Vagina (tissue), 2 donors: ENCODE measurements at places on chromosomes 3 and 15.
A peak's percentile ranks its signal among the peaks of the same experiment; 100 is the strongest.

DNA sequence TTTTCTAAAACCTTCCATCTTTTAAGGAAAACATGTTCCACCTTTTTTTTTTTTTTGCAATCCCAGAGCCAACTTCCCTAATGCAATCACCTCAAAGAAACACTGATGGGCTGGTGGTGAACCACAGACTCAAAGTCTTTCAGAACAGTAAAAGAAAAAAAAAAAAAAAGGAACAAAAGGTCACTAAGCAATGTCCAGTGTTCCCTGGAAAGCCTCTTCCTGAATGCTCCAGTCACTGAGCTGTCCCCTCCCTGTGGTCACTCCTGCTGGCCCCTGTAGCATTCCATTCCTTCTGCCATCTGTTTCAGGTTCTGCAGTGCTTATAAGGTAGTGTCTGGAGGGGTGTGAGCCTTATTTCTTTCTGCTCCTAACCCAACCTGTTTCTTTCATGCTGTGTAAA, 53.3 kb downstream of the AAGAB start:
- DNase-seq = no peak

- DNase-seq = no peak
Observed at GRCh38 chr3:51401735-51402134, 10.7 kb downstream of the RBM15B start.

DNA sequence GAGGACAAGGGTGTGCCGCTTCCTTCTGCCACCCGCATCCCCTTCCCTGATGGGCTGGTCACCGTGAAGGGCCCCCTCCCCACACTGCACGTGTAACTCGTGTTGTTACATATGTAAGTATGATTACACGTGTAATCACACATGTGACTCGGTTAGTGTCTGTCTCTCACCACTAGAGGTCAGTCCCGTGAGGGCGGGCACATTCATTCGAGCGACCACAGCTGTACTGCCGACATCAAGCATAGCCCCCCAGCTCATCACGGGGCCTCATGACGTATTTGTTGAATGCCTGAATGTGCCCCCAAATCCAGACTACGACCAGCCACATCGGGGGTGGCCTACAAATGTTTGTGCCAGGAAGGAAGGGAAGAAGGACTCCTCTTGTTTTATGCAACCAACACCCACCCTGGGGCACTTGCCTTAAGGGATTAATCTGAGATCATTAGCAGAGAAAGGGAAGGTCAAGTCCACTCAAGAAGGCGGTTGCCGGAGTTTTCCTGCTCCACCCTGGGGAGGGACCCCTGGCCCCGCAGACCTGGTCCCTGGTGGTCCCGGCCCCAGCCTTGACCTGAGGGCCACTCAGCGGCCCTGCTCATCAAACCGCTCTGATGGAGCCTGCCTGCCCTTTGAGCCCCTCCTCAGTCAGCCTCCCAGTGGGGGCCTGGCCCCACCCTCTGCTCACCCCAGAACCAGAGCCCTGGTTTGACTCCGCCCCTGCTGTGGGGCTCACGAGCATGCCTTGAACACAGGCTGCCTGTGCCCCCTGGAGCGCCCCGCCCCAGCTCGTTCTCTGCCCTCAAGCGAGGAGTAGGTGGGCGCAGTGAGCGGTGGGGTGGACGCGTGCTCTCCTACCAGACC, 52.8 kb downstream of the RGMA start:
- DNase-seq = no peak

- DNase-seq = peak; percentile 42
Observed at GRCh38 chr15:88606070-88606794, 14.9 kb upstream of the AEN start.

GRCh38 chr3:172448661-172449465, 607 bp upstream of the GHSR start:
- DNase-seq = no peak

GRCh38 chr15:67276666-67277065, 22.1 kb downstream of the IQCH start:
- DNase-seq = no peak

GRCh38 chr3:167662919-167663400, 9.2 kb upstream of the WDR49 start:
- no peak for DNase-seq

DNA sequence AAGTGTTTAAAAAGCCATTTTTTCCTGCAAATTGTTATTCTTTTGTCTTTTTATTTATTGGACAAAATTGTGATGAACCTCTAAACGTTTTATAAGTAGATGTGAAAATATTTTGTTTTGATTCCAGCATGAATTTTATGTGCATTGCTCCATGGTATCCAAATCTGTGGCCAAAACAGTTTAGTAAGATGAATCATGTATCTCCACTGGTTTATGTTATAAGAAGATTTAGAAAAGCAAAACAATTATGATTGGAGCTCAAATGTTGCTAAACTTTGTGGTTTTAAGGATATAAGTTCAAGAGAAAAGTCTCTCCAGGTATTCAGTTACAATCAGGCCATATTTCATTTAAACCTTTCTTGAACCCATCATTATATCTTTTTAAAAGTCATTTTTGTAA, 80.9 kb downstream of the NECTIN3 start:
- no peak for DNase-seq

- no peak for DNase-seq
Observed at GRCh38 chr3:129001806-129002572, 885 bp downstream of the EFCC1 start.

GRCh38 chr15:90718232-90718631, 1.1 kb downstream of the BLM start:
- DNase-seq = no peak

DNA sequence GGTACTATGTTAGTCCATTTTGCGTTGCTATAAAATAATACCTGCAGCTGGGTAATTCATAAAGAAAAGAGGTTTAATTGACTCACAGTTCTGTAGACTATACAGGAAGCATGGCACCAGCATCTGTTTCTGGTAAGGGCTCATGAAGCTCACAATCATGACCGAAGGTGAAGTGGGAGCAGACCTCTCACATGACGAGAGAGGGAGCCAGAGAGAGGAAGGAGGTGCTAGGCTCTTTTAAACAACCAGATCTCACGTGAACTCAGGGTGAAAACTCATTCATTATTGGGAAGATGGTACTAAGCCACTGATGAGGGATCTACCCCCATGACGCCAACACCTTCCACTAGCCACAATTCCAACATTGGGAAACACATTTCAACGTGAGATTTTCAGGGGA, 301.7 kb upstream of the MDFIC2 start:
- DNase-seq = no peak

DNA sequence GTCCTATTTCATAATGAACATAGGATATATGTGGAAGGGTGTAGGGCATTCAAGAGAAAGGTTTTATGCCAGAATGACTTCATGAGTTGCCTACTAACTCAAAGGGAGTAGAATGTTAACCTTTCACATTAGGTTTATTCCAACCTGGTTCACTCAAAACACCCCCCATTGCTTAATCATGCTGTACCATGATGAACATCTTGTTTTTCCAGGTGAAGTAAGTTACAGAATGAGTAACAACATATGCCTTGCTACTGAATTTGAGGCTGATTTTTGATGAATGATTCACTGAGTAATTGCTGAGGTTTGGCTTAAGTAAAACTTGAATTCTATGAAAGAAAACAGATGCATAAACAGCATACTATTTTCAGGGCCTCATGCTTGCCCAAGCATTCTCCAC, 5.9 kb upstream of the CLDN16 start:
- DNase-seq = no peak

GRCh38 chr3:123524981-123525380, 59.9 kb downstream of the HACD2 start:
- DNase-seq = no peak

- DNase-seq = peak; percentile 52
Observed at GRCh38 chr3:38143511-38143910, 5.0 kb downstream of the MYD88 start.

- no peak for DNase-seq
Observed at GRCh38 chr15:90596943-90597342, 67.2 kb downstream of the CRTC3 start.

DNA sequence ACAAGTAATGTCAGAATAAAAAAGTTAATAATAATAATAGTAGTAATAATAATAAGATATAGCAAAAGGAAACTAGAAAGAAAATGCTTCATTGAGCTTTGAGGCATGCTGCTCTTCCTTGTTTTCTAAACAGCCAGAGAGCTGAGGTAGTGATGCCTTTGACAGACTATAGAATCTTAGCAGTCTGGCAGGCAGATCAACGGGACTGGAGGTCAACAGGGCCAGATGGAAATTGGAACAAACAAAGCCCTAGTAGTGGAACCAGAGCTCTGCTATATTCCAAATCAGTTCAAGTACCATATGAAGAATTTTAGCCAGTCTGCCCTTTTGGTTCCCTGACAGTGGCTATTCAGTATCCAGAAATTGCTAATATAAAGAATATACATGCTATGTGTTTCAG, 278.6 kb downstream of the NLGN1 start:
- no peak for DNase-seq

- DNase-seq = no peak
Observed at GRCh38 chr15:55056500-55056899, 140.2 kb downstream of the RSL24D1 start.

DNA sequence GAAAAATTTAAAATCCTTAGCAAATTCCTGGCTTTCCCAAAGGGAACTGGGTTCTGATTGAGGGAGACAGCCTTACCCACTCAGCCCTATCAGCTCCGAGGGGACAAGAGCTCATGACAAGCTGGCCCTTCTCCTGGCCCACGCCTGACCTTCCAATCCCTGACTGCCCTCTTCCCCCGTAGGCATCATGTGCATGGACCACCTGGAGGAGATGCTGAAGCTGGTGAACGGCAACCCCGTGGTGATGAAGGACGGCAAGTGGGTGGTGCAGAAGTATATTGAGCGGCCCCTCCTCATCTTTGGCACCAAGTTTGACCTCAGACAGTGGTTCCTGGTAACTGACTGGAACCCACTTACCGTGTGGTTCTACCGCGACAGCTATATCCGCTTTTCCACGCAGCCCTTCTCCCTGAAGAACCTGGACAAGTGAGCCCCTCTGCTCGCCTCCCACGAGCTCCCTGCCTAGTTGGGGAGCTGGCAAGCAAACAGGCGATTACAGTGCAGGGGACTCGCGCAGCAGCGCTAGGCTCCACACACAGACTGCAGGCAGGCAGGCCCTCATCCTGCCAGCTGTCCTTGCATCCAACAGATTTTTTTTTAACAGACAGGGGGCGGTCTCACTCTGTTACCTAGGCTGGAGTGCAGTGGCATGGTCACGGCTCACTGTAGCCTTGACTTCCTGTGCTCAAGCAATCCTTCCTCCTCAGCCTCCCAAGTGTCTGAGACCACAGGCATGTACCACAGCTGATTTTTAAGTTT, 16.8 kb downstream of the RPUSD3 start:
- no peak for DNase-seq

GRCh38 chr3:51921081-51921578, 18.0 kb upstream of the IQCF1 start:
- no peak for DNase-seq

- no peak for DNase-seq
Observed at GRCh38 chr3:30707825-30708224, 101.4 kb downstream of the TGFBR2 start.

GRCh38 chr3:33211444-33211843, 7.2 kb downstream of the SUSD5 start:
- no peak for DNase-seq

DNA sequence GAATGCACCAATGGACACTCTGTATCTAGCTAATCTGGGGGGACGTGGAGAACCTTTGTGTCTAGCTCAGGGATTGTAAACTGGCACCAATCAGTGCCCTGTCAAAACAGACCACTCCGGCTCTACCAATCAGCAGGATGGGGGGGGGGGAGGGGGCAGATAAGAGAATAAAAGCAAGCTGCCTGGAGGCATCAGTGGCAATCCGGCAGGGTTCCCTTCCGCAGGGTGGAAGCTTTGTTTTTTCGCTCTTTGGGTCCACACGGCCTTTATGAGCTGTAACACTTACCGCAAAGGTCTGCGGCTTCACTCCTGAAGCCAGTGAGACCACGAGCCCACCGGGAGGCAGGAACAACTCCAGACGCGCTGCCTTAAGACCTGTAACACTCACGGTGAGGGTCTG, 827.1 kb downstream of the PLOD2 start:
- no peak for DNase-seq

- no peak for DNase-seq
Observed at GRCh38 chr3:152019508-152019907, 146.1 kb downstream of the SUCNR1 start.

DNA sequence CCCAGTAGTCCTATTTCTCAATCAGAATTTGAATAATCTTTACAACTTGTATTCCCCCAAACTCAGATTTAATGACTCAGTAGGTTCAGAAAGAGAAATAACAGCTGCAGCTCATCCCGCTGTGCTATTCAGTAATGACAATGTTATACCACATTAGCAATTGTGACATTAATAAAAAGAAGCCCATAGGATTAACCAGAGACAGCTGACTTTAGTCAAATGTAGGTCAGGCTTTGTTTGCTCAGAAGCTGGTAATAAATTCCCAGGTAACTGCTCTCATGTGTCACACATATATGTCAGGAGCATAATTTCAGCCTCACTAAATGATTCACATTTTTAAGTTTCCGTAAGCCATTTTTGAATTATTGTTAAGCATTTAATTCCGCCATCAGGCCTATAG, 222.0 kb upstream of the UBE2E2 start:
- DNase-seq = no peak

- no peak for DNase-seq
Observed at GRCh38 chr3:187822402-187822801, 77.1 kb upstream of the BCL6 start.

DNA sequence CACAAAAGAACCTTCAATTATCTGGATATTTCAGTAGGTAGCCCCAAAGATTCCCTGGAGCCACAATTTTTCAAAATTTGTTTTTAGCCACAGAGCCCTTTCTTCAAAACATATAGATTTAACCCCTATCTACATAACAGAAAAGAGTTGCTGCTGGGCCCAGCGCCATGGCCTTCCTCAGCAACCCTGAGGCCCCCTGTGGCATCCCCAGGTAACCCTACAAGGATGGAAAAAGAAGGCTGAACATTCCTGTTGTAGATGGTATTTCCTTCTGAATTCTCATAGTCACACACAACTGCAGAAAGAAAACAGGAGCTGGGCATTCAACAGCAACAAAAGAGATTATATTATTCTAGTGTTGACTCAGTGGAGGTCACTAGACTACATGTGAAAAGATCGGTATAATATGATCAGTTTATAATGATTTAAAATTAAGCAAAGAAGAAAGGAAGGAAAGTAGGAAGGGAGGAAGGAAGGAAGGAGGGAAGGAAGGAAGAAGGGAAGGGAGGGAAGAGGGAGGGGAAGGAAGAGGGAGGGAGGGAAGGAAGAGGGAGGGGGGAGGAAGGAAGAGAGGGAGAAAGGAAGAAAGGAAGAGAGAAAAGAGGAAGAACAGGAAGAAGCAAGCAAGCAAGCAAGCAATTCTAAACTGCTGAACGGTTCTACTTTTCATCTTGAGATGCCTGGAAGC, 342.5 kb upstream of the NR2F2 start:
- no peak for DNase-seq

DNA sequence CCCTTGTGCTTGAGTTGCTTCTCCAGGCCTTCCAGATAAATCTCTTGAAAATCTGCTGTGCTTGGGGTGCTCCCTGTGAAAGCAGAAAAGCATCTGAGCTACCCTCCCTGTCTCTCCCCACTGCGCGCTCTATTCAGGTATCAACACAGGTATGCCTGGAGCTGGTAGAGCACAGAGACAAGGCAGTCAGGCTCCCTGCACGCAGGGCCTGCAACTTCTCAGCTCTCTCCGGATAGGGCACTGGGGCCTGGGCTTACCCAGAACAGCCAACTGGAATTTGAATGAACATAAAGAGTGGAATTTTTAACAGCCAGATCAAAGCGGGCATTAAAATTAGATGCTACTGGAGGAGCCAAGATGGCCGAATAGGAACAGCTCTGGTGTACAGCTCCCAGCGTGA, 183.6 kb downstream of the XXYLT1 start:
- DNase-seq = no peak
